Panc1 (cell line): ENCODE measurements at places on chromosomes 7 and 10. TPM values are rescaled to one million over a fixed set of nuclear protein-coding genes. Genes with fewer than 3 reads are reported as not detected.

Gene NKX6-2
- total RNA-seq, result 1.6 TPM

Gene C10orf105
- total RNA-seq, result not detected

Gene AGR2
- 147 TPM for total RNA-seq

Gene ASB4
- total RNA-seq, result 0.15 TPM

Gene UTF1
- not detected for total RNA-seq

Gene NYAP1
- total RNA-seq, result 4.0 TPM

Gene ZNF655
- 54.9 TPM for total RNA-seq

Gene UCMA
- total RNA-seq, result not detected

Gene AMZ1
- 0.57 TPM for total RNA-seq

Gene CYP2E1
- total RNA-seq, result 1.1 TPM

Gene CTAGE8
- total RNA-seq, result 5.2 TPM

Gene PRSS1
- 7.3 TPM for total RNA-seq

GRCh38 chr7:131967216-131967730 lies 410.8 kb upstream of the PODXL start:
- H3K27ac ChIP-seq, result no peak overlapping the region
- no peak overlapping the region for H3K4me3 ChIP-seq
- DNase-seq, result no peak
- H3K27me3 ChIP-seq, result peaks cover 16% of the 10 kb centered on the region
- H3K4me1 ChIP-seq, result no peaks in the 10 kb centered on the region

- H3K27me3 ChIP-seq, result no peaks in the 10 kb centered on the region
- peaks cover 4% of the 10 kb centered on the region; the same call in 1 of the 2 replicates for H3K36me3 ChIP-seq
- DNase-seq, result no peak
- H3K4me1 ChIP-seq, result no peaks in the 10 kb centered on the region
These were observed 46.2 kb downstream of the CACUL1 start for GRCh38 chr10:118708571-118708970.

DNA sequence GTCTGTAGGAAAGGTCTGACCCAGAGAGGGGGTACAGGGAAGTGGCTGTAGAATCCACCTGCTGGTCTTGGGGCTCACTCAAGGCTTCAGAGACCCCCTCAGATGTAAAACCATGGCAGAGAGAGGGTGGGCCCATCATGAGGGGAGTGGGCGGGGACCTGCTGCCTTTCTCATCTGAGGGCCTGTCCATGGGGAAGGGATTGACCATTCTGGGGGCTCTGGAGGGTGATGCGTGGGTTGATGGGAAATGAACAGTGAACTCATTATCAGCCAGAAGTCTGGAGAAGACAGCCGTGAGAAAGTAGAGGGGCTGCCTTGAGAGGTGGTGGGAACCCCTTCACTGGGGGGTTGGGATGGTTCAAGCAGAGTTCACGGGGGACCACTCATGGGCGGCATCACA lies 66.8 kb downstream of the MINDY4 start:
- no peaks in the 10 kb centered on the region for H3K27me3 ChIP-seq
- DNase-seq, result no peak
- no peak overlapping the region for H3K27ac ChIP-seq

DNA sequence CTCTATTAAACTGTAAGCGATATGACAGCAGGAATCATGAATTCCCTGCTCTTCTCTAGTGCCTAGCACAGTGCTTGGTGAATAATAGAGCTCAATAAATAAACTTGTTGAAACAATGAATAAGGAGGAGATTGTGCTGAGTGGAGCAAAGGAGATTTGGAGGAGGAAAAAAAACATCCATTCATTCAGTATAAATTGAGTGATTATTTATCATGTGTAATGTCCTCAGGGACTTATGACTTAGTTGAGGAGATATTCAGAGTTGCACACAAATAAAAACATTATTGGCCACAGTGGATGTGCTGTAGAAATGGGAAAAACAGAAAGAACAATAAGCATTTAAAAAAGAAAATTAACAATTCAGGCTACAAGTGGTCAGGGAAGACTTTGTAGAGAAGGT lies 125.7 kb downstream of the FOXP2 start:
- H3K4me1 ChIP-seq, result no peaks in the 10 kb centered on the region
- H3K27ac ChIP-seq, result no peak overlapping the region
- H3K4me3 ChIP-seq, result no peak overlapping the region

- H3K27ac ChIP-seq, result no peak overlapping the region
- DNase-seq, result no peak
- no peaks in the 10 kb centered on the region for H3K4me1 ChIP-seq
- no peaks in the 10 kb centered on the region for H3K27me3 ChIP-seq
These were observed 53.6 kb downstream of the INSIG1 start for GRCh38 chr7:155351120-155351870.

- peaks cover 74% of the 10 kb centered on the region for H3K4me1 ChIP-seq
- H3K27me3 ChIP-seq, result no peaks in the 10 kb centered on the region
- H3K36me3 ChIP-seq, result no peaks in the 10 kb centered on the region; the same call in none of the 2 replicates
- peak overlapping the region; percentile 90 for H3K4me3 ChIP-seq
- peak overlapping the region; percentile 99 for H3K27ac ChIP-seq
These were observed 4.4 kb downstream of the BAG3 start for GRCh38 chr10:119655566-119656001.

GRCh38 chr10:128500642-128501041 lies 374.4 kb upstream of the MKI67 start:
- H3K36me3 ChIP-seq, result no peaks in the 10 kb centered on the region
- no peak for DNase-seq
- H3K27ac ChIP-seq, result no peak overlapping the region
- H3K27me3 ChIP-seq, result no peaks in the 10 kb centered on the region
- no peaks in the 10 kb centered on the region for H3K4me1 ChIP-seq

DNA sequence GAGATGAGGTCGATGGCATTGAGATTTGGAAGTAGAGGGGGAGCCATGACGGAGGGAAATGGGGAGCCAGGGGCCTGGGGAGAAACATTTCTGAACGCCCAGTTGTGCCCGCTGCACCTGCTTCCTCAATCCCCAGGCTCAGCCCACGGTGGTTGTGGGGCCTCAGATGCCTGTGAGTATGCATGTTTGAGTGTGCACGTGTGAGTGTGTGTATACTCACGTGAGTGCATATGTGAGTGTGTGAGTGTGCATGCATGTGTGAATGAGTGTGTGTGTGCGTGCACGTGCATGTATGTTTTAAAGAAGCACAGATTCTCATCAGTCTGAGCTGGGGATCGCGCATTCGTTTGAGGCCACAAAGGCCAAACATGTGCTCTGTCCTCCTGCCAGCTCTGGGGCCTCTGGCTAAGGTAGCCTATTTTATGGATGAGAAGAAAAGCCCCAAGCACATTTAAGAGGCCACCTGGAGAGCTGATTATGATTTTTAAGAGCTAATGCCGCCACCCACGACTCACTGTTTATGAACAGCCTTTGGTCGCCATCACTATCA lies 154.8 kb downstream of the ARHGAP12 start:
- DNase-seq, result no peak
- no peaks in the 10 kb centered on the region for H3K36me3 ChIP-seq
- H3K4me1 ChIP-seq, result peaks cover 5% of the 10 kb centered on the region; the same call in 1 of the 2 replicates
- no peak overlapping the region for H3K4me3 ChIP-seq
- no peak overlapping the region for H3K27ac ChIP-seq
- no peaks in the 10 kb centered on the region for H3K27me3 ChIP-seq

DNA sequence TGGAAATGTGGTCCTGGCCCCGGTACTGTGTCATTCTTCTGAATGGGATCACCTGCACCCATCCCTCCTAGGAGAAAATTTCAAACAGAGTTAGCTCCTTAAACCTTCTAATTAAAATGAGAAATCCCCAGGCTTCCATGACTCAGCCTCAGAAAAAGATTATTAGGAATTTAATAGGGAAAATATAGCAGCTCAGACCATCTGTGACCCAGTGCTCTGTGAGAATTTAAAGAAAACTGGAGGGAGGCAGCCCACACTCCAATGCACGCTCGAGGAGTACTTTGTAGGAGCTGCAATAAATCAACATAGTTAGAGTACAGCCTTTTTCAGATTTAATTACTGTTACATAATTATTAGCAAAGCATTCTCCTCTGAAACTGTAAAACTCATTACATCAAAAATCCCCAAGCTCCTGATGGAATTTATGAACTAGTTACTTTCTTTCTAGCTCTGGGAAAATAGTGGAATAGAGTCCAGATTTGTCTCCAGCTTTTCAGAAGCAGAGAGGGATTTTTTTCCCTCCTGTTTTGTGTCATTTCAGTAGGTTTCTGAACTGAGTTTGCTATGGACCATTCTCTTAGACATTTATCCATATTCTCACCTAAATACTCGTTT lies 30.1 kb downstream of the NEUROD6 start:
- H3K36me3 ChIP-seq, result no peaks in the 10 kb centered on the region
- no peak for DNase-seq
- no peak overlapping the region for H3K4me3 ChIP-seq

- H3K4me1 ChIP-seq, result no peaks in the 10 kb centered on the region
- H3K27ac ChIP-seq, result no peak overlapping the region
- H3K27me3 ChIP-seq, result no peaks in the 10 kb centered on the region
- H3K36me3 ChIP-seq, result no peaks in the 10 kb centered on the region
These were observed 28.0 kb upstream of the COMTD1 start for GRCh38 chr10:75263806-75264205.

DNA sequence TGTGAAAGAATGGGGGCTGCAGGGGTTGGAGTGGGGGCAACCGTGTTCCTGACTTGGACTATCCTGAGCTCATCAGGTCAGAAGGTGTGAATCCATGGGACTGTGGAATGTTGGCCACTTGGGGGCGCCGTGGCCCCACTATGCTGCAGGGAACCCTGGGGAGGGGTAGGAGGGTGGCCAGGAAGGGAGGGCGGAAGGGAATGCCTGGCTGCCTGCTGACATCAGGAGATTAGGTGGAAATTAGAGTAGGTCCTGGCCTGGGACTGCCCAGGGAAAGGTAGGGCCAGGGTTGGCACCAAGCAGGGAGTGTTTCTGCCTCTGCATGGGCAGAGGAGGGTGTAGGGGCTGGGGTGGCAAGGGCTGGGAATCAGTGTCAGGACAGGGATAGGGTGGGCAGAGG lies 65.8 kb upstream of the PRSS58 start:
- no peaks in the 10 kb centered on the region for H3K4me1 ChIP-seq
- no peaks in the 10 kb centered on the region for H3K27me3 ChIP-seq
- H3K36me3 ChIP-seq, result no peaks in the 10 kb centered on the region

DNA sequence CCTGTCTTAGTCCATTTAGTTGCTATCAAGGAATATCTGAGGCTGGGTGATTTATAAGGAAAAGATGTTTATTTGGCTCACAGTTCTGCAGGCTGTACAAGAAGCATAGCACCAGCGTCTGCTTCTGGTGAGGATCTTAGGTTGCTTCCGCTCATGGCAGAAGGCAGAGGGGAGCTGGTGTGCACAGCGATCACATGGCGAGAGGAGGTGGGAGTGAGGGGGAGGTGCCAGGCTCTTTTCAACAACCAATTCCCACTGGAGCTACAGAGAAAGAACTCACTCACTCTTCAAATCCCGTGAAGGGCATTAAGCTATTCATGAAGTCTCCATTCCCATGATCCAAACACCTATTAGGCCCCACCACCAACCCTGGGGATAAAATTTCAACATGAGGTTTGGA lies 371.6 kb downstream of the SH2D4B start:
- H3K4me1 ChIP-seq, result no peaks in the 10 kb centered on the region
- no peak overlapping the region for H3K27ac ChIP-seq
- no peak overlapping the region for H3K4me3 ChIP-seq
- no peaks in the 10 kb centered on the region for H3K36me3 ChIP-seq

GRCh38 chr10:63703113-63703670 lies 182.0 kb downstream of the REEP3 start:
- DNase-seq, result no peak
- H3K4me3 ChIP-seq, result no peak overlapping the region
- no peaks in the 10 kb centered on the region for H3K27me3 ChIP-seq
- H3K4me1 ChIP-seq, result peaks cover 61% of the 10 kb centered on the region
- H3K36me3 ChIP-seq, result no peaks in the 10 kb centered on the region
- H3K27ac ChIP-seq, result peak overlapping the region; percentile 85

DNA sequence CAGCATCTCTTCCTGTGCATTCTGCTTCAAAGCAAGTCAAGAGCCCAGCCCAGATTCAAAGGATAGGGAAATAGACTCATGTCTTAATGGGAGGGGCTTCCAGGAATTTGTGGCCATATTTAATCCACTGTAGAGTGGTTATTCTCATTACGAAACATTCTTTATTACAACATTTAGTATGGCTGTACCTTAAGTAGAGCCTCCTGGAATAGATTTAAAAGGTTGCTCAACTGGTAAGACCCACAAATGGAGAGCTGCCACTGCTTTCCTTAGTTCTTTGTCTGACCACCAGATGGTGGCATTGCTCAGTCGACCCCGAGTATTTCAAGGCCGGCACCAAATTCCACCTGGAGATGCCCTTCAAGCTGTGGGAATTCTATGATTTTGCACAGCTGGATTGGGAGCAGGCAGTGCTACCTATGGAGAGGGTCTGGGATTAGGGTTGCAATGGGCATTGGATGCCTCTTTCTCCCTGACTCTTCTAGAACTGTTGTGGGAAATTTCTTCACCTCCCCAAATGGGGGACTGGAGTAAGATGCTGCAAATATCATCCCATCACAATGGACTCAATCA lies 102.2 kb downstream of the RBM20 start:
- H3K4me1 ChIP-seq, result peaks cover 3% of the 10 kb centered on the region; the same call in 1 of the 2 replicates
- no peaks in the 10 kb centered on the region for H3K36me3 ChIP-seq
- DNase-seq, result peak; percentile 72
- no peak overlapping the region for H3K27ac ChIP-seq
- H3K27me3 ChIP-seq, result peaks cover 7% of the 10 kb centered on the region; the same call in 1 of the 2 replicates

DNA sequence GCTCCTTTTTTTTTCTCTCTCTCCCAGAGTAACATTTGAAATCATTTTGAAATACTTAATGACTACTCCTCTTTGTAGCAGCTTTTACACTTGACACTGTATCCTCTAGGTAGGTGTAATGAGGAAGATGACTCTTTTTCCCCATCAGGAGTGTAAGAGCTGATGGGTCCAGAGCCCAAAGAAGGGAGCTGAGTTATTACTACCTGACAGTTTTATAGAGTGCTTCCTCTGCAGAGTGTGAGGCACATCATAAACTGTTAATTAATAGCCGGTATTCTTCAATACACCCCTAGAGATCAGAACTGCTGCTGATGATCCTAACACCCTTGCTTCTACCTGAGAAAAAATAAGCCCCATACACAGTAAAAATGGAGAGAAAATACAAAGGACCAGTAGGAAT lies 279.8 kb upstream of the SEMA3A start:
- H3K27me3 ChIP-seq, result no peaks in the 10 kb centered on the region
- H3K27ac ChIP-seq, result peak overlapping the region; percentile 32; the same call in 1 of the 2 replicates
- no peaks in the 10 kb centered on the region for H3K36me3 ChIP-seq
- H3K4me1 ChIP-seq, result peaks cover 3% of the 10 kb centered on the region; the same call in 1 of the 2 replicates
- H3K4me3 ChIP-seq, result no peak overlapping the region

DNA sequence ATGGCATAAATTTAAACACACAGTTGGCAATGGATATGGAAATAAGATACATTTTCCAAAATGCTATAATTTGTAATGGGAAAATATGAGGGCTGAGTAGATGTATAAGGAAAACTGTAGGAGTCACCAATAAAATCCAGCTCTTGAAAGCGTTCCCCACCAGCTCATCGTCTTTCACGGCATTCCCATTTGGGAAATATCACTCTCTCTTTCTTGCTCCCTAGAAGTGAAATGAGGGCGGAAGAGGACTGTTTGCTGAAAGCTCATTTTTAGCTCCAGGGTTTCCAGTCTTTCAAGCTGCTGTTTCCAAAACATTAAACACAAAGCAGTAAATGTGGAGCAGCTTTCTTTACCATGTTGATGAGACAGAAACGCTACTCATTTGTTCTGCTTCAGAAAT lies 104.6 kb upstream of the SFMBT2 start:
- H3K27ac ChIP-seq, result no peak overlapping the region
- H3K36me3 ChIP-seq, result no peaks in the 10 kb centered on the region
- H3K4me1 ChIP-seq, result no peaks in the 10 kb centered on the region
- DNase-seq, result no peak
